ENCODE measurements at places on chromosomes 11 and 22.

DNA sequence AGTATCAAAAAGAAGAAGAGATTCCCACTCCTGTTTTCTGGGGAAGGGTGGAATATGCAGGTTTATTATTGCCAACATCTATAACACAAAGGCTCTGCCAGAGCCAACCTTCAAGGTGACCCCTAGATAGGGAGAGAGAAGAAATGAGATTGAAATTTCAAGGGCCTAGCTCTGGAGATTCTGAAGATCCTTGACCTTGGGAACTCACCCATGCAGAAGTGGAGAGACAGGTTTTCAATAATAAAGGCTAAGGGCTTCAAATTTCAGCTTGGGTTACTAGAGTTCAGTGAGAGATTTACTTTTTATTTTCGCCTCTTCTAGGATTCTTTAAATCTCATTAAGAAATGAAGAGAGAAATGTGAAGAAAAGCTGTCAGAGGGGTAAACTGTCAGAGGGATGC is 98.4 kb downstream of the CD44 start:
- DNase-seq, result no peak

DNA sequence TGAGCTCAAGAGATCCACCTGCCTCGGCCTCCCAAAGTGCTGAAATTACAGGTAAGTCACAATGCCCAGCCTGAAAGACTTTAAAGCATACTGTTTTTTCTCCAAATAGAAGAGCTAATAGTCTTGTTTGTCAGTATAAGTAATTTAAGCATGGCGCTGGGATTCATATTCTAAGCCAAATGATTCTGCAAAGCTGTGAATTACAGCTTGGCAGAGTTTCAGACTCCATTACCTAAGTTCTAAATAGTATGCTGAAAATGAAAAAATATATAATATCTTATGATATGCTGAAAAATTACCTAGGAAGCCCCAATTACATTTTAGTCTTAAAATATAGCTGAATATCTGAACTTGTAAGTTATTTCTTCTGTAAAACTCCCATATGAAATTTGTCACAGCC is 39.3 kb downstream of the MRE11 start:
- DNase-seq, result no peak

GRCh38 chr11:77197626-77198320 is 69.7 kb downstream of the MYO7A start:
- DNase-seq, result no peak

GRCh38 chr11:14932447-14932846 is 39.7 kb downstream of the CALCA start:
- DNase-seq, result no peak

GRCh38 chr11:22792497-22792896 is 37.1 kb downstream of the SVIP start:
- DNase-seq, result peak; percentile 42

DNA sequence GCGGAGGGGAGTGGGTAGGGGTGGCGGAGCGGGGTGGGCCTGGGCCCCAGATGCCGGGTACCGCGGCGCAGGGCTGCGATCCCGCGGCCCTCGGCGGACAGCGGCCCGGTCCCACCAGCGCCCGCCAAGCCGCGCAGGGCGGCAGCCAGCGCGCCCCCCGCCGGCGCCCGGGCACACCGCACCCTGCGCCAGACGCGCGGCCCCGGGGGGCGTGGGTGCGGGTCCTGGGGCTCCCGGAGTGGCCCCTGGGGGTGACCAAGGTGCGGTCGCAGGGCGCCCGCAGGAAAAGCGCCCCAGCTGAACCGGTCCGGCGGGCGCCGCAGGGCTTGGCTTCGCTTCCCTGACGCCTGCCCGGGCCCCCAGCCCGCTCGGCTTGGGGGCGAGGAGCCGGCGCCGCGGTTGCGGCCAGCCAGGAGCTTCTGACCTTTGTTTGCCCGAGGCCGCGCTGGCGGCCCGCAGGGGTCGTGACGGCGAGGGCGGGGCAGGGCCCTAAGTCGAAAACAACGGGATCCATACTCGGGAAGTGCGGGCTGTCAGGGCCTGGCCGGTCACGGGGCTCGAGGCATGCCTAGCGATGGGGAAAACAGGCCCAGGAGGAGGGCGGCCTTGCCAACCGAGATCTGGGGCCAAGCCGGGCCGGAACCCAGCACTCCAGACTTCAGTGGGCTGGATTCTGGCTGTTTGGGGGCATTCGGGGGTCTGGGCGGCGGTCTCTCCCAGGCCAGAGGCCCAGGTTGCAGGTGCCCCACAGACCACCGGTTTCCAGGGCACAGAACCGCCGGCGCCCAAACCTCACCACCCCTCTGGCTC is 581 bp upstream of the AP5B1 start:
- DNase-seq, result peak; percentile 25

DNA sequence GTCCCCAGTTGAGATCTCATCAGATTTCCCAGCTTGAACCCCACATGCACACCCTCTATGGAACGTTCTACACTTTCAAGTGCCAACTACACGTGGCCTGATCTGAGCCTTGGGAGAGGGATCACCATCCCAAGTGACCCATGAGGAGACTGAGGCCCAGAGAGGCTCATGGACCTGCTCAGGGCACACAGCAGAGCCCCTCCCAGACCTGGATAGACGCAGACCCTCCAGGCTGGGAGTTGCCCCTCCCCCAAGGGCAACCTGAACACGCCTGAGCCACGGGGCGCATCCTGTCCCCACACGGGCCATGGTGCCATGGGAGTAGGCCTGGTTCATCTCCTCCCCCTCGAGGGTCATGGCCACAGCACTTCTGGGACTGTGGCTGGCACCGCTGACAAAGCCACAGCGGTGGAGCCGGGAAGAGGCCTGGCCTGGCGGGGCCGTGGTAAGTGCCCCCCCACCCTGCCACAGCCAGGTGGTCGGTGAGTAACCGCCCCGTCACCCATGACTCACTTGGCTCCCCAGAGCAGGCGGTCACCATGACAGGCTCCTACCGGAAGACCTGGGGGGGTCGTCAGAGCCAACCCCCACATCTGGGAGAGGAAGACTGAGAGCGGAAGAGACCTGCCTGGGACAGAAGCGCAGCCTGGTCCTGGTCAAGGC is 8.1 kb downstream of the WNT7B start:
- no peak for DNase-seq

GRCh38 chr11:75520688-75521087 is 5.1 kb downstream of the GDPD5 start:
- no peak for DNase-seq

GRCh38 chr22:50086526-50086925 is 1.3 kb upstream of the MLC1 start:
- DNase-seq, result no peak

GRCh38 chr11:122248131-122248530 is 132.1 kb upstream of the BLID start:
- DNase-seq, result no peak

GRCh38 chr11:120136356-120136755 is 1.6 kb downstream of the TRIM29 start:
- no peak for DNase-seq

GRCh38 chr11:29305456-29306232 is 711.2 kb downstream of the KCNA4 start:
- no peak for DNase-seq

- DNase-seq, result peak; percentile 77
Measured at GRCh38 chr11:76206327-76207081, at the start of gene WNT11. Gene WNT11 (minus strand): TSS chr11:76206502. CDS start chr11:76206407, 95 bp downstream.

DNA sequence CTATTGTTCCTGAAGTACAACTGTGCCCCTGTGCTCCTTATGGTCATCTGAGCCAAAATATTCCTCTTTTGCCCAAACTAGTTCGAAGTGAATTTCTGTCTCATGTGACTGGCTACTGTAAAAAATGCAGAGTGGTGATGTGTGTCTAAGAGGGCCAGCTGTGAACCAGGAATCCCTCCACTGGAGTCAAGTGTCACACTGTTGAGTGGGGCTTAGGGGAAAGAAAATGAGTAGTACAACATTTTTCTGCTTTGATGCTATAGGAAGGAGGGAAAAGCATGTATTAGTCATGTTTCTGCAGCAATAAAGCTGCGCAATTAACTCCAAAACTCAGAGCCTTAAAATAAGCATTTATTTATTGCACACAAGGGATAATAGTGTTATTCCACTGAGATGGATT is 39.8 kb upstream of the HMGXB4 start:
- no peak for DNase-seq

DNA sequence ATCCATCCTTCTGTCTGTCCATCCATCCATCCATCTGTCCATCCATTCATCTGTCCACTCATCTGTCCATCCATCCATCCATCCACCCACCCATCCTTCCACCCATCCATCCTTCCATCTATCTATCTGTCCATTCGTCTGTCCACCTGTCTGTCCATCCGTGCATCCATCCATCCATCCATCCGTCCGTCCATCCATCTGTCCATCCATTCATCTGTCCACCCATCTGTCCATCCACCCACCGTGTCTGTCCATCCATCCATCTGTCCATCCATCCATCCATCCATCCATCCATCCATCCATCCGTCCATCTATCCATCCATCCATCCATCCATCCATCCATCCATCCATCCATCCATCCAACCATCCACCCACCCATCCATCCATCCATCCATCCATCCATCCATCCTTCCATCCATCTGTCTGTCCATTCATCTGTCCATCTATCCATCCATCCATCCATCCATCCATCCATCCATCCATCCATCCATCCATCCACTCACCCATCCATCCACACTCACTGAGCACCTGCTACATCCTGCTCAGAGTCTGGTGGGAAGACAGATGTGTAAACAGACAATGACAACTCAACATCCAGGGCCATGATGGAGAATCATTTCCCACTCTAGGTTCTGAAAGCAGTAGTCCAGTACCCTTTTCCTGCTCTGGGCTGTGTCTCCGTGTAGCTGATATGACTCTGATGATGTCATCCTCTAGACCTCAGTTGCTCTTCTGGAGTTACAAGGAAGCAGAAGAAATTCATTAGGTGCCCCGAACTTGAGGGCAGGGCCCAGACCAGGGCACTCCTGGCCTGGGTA is 30.8 kb upstream of the MYEOV start:
- no peak for DNase-seq

GRCh38 chr22:33047744-33048143 is 10.4 kb downstream of the SYN3 start:
- DNase-seq, result no peak

DNA sequence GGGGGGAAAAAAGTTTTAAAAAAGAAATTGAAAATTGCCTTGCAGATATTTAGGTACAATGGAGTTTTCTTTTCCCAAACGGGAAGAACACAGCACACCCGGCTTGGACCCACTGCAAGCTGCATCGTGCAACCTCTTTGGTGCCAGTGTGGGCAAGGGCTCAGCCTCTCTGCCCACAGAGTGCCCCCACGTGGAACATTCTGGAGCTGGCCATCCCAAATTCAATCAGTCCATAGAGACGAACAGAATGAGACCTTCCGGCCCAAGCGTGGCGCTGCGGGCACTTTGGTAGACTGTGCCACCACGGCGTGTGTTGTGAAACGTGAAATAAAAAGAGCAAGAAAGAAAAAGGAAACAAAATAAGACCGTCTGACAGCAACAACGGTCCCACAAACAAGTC is 964.9 kb downstream of the NTM start:
- no peak for DNase-seq

DNA sequence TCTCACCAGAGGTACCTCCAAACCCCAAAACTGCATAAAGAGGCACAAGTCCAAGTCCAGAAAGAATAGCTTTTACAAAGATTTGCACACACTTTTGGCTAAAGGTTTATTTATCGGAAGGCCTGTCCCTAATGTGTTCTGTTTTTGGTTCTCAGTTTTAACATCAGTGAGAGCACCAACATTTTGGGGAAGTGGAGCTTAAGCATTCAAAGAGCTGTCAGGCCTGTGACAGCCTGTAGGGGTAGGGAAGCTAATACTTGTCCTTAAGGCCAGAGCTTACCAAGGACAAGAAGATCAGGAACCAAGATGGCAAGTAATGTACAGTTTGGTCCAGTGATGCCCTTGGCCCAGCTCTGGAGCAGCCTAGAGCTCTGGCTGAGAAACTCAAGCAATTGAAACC is 38.9 kb upstream of the SCUBE2 start:
- peak; percentile 51 for DNase-seq
